ENCODE measurements at places on chromosomes 2 and 18.

DNA sequence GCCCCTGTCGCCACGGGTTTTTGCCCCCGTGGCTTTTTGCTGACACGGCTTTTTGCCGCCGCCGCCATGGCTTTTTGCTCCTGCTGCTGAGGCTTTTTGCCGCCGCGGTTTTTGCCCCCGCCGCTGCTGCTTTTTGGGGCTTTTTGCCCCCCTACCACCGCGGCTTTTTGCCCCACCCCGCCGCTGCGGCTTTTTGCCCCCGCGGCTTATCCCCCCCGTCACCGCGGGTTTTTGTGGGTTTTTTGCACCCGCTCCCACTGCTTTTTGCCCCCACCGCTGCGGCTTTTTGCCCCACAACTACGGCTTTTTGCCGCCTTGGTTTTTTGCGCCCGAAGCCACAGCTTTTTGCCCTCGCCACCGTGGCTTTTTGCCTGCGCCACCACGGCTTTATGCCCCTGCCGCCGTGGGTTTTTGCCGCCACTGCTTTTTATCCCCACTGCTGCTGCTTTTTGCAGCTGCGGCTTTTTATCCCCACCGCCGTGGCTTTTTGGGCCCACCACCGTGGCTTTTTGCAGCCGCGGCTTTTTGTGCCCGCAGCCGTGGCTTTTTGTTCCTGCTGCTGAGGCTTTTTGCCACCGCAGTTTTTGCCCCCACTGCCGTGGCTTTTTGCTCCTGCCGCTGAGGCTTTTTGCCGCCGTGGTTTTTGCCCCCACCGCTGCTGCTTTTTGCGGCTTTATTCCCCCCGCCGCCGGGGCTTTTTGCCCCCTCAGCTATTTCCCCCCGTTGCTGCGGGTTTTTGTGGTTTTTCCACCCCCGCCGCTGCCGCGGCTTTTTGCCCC lies 2798.0 kb upstream of the TEKT4 start:
- DNase-seq, result no peak

DNA sequence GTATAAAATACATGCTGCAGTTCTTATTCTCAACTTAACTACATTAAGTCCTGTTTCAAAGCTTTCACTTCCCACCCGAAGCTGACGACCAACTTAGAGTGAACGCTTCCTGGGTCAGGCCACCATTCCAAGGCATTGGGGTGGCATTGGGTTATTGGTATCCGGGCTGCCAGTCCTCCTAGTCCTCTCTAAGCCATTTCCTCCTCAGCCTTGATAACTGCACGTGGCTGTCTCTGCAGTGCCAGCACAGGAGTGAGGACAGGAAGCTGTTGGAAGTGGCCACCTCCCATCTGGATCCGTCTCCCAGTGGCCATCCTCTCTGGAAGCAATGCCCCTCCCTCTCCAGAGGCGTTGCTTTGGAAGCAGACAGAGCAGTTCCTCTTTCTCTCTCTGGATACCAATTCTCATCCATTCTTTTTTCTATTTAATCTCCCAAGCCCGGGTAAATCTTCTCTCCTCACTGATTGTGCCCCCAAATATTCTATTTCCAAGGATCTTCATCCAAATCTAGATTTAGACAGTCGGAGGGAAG lies 354.7 kb downstream of the EIPR1 start:
- no peak for DNase-seq

GRCh38 chr18:58887613-58887963 lies 22.9 kb downstream of the ZNF532 start:
- peak; percentile 38 for DNase-seq

GRCh38 chr2:233992513-233993217 lies 57.8 kb upstream of the SPP2 start:
- no peak for DNase-seq

- no peak for DNase-seq
These were observed 278.0 kb upstream of the MGAT5 start for GRCh38 chr2:133975676-133976428.

DNA sequence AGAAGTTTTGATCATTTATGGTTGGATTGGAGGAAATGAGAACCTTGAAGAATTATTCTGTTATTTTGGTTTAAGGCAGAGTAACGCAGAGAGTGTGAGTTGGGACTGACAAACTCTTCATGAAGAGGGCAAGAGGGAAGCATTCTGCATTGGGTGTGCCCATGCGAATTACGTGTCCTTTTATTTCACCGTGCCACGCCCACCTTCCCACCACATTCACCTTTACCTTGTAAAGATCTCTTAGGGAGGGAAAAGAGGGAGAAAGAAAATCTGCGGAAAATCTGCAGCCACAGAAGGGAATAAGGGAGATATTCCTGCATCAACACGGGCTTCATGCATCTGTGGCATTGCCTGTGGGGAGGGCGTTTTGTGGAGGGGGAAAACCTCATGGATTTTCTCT lies 31.8 kb downstream of the SLC9A4 start:
- DNase-seq, result no peak

GRCh38 chr2:145626301-145626700 lies 1106.4 kb upstream of the ZEB2 start:
- DNase-seq, result no peak

DNA sequence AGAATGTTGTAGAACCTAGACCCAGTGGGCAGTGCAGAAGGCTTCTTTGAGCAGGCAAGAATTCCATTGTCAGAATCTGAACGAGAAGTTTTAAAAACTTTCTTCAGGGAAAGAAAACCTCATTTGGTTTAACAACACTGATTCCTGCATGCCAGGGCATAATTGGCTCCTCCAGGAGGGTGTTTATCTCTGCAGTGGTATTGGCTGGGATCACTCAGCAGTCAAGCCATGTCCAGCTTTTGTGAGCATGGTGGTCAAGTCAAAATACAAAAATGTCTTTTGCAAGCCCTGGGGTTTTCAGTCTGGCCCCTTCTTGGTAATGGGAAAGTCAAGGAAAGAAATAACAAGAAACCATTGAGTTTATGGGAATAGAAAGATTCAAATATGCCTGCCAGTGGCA lies 28.3 kb downstream of the FHOD3 start:
- no peak for DNase-seq

GRCh38 chr2:177419274-177419673 lies 26.7 kb downstream of the AGPS start:
- DNase-seq, result no peak

DNA sequence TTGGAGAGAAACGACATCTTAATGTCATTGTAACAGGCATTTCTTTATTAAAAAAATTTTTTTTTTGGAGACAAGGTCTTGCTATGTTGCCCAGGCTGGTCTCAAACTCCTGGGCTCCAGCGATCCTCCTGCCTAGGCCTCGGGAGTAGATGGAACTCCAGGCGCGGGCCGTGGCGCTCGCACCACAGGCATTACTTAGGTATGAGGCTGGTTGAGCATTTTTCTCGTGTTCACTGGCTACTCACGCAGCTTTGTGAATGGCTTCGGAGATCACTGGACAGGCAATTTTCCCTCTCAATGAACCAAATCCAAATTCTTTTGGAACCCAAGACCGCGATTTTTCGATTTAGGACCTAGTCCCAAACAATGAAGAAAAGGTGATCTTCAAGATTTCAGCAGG lies 795 bp upstream of the TCF7L1 start:
- DNase-seq, result no peak

- peak; percentile 8 for DNase-seq
These were observed 244.2 kb upstream of the BOD1L2 start for GRCh38 chr18:56902653-56903052.

GRCh38 chr2:37585295-37585908 lies 86.0 kb downstream of the CDC42EP3 start:
- peak; percentile 22 for DNase-seq

GRCh38 chr2:5379811-5380210 lies 312.4 kb upstream of the SOX11 start:
- no peak for DNase-seq

DNA sequence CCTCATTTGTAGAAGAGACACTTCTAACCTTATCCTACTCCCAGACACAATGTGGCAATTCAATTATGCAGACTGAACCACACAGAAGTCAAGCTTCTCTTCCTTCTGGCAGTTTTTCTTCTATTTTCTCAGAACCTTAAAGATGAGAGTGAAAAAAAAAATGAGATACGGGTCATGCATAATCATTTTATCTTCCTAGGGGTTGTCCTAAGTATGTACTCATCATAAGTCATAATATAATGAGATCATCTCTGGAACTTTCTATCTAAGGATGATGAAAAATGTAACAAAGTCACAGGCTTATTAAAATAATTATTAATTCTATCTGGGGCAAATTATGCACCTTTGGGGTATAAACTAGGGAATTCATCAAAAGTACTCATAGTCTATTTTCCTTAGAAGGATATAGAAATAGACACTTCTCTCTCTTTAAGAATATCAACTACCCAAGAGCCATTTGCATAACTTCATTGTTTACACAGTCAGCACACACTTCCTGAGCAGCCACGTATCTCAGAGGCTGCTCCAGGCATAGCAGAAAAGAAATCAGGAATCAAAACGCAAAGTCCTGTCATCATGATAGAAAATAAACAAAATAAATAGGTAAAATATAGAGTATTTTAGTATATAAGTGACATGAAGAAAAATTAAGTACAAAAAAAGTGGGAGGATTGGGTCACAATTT lies 345.9 kb upstream of the SPHKAP start:
- no peak for DNase-seq

- no peak for DNase-seq
These were observed 2056.8 kb upstream of the CELF4 start for GRCh38 chr18:39622431-39622830.

DNA sequence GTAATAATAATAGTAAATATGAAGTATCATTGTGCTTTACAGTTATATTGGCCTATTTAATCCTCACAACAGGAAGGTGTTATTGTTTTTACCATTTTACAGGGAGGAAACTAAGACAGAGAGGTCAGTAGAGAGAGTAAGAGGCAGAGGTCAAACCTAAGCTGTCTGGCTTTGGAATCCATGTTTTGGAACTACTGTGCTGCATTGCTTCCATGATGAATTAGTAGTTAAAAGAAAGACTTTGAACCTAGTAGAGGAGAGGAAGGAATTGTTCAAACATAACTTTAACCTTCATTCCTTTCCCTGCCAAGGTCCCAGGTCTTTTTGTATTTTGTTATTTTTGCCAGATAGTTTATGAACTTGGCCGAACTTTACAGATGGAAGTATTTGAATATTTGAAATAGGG lies 80.9 kb downstream of the PHLPP1 start:
- DNase-seq, result no peak

GRCh38 chr2:122191331-122191730 lies 435.9 kb downstream of the TSN start:
- peak; percentile 22 for DNase-seq

DNA sequence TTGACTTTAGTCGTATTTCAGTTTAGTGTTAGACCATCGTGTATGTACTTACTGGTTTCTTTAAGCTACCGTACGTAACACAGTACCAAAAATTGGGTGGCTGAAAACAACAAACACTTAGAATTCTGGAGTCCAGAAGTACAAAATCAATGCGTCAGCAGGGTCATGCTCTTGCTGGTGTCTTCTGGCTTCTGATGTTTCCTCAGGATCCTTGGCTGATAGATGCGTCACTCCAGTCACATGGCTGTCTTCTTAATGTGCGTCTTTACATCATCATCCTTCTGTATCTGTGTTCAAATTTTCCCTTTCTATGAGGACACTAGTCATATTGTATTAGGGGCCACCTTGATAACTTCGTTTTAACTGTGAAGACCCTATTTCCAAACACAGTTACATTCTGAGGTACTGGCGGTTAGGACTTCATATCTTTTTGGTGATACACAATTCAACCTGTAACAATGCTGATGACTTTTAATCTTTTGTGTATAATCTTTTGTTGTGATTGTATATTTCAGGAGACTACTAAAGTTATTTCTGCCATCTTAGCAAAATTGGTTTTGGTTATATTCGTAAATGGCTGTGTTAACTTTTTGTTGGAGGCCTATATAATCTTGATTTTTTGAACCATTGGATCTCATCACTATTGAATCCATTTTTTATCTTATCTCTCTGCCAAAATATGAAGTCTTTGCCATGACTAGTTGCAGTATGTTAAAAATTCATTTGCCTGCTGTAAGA lies 25.4 kb downstream of the ACTR3 start:
- no peak for DNase-seq
